ENCODE measurements at places on chromosomes 13 and 19.

- DNase-seq, result peak; percentile 80
Measured at GRCh38 chr19:11887611-11888531, at the start of gene ZNF69. ZNF69 (plus strand) TSS chr19:11887782; CDS start chr19:11887924, 142 bp downstream.

- DNase-seq, result no peak
Measured at GRCh38 chr19:19145281-19145680, 7.0 kb upstream of the TMEM161A start.

- DNase-seq, result peak; percentile 17
Measured at GRCh38 chr13:110593430-110594130, 21.8 kb upstream of the NAXD start.

DNA sequence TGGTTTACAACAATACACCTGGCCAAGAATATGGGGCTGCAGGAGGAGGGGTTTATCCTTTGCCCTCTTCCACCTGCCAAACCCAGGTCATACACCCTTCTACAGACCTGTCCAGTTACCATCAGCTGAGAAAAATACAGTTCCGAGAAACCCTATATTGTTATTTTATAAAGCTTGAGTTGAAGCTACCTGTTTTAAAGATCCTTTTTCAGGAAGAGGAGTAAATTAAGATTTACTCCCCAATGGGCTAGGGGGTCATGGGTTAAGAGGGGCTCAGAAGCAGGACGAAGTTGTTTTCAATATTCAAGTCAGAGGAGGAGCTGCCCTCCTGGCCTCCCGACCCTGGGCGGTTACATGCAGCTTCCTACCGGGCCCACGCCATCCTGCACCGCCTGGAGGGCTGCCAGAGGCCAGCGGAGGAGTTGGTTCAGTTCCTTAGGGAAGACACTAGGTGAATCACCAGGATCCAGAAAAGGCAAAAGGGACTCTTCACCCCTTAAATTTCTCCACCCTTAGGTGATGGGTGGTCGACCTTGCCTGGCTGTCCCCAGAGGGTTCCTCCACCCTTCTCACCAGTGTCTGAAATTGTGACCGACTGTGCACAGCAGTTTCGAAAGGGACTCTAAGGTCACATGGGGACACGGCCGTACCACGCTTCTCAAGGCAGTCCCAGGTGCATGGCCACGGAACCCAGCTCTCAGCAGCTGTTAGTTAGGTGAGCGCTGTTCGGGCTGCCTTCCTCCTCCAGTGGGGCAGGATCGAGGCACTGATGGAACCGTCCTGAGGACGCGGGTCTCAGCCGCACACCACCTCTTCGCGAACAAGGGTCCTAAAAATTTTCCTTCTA lies 1.2 kb downstream of the GJB2 start:
- DNase-seq, result no peak

DNA sequence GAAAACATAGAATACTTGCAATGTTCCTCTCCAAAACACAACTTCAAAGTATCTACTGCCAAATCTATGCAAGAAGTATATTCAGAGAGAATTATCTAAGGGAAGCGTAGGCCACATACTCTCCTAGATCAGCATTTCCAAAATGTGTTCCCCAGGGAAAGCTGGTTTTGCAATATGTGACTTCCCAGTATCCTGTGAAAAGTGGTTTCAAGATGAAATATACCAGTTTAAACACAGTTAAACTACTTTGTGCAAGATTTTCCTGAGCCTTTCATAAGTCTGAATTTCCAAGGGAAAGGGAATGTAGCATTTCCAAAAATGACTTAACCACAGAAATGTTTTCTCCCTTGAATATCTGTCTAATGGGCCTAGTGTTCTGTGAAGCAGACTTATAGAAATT lies 7.6 kb downstream of the STARD13 start:
- DNase-seq, result no peak

DNA sequence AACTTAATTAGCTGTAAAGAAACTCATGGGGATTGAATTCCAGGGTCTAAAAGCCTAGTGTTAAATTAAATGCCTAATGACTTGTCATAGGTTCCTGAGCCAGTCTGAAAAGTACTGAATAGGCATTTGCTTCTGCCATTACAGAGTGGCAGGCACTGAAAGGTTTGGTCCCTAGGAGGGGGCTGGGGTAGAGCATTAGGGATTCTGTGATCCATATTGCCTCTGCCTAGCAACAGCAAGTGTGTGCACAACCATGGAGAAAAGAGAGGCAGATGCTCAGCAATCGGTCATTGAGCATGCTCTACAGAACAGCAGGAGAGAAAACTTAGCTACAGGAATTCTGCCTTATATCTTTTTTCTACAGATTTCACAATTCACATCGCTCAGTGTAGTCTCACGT lies 133.5 kb downstream of the TRPC4 start:
- no peak for DNase-seq

DNA sequence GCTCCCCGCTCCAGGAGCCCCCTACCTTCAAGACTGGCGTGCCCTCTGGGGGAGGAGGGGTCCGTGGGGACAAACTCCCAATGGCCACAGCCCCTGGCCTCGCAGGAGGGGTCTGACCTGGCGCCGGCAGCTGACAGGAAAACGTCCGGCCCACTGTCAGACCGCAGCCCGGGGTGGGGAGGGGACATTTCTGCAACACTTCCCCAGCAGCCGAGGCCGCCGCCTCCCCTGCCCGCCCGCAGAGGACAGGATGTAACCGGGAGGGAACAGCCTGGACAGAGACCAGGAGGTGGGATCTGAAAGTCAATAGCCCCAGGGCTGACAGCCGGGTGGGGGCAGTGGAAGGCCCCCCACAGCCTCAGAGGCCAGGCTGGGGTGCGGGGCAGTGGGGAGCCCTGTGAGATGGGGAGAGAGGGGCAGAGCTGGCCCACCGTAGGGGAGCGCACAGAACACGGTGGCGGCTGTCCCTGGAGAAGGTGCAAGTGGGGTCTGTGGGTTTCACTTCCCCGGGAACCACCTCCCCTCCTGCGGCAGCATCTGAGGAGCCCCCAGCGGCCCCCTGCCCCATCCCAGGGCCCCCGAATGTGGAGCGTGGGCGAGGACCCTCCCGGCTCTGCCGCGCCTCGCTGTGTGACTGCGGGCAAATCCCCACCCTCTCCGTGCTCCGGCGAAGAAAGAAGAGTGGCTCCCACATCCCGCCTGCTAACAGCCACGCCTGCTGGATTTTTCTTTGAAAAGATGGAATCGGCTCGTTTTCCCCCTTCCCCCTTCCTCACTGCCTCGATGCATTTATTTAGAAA lies at the start of gene PEAK3:
PEAK3 (minus strand) TSS at position 114 of the 800 bp plus-strand sequence. CDS start 1,244 bp downstream, outside the sequence.
- peak; percentile 54 for DNase-seq

DNA sequence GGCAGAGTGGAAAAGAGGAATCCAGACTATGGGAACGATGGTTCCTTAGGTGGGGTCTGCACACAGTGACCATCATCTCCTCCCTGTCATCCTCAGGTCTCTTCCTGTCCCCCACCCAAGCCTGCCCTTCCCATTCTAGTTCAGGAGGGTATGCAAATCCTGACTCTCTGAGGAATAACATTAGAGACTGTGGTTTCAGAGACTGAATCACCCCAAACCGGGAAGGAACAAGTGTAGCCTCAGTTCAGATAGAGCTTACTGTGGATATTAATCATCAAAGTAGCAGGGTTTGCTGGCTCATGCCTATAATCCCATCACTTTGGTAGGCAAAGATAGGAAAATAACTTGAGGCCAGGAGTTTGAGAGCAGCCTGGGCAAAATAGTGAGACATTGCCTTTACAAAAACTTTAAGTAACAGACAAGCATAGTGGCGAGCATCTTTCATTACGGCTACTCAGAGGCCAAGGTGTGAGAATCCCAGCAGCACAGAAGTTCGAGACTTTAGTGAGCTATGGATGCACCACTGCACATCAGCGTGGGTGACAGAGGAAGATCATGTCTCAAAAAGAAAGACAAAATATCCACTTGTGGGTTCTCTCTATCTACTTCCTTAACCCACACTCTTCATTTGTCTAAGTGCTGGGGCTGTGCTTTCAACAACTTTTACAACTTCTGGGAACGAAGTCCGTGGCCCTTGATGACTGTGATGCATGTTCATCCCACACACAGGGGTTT lies 19.3 kb upstream of the LGALS13 start:
- no peak for DNase-seq

- DNase-seq, result no peak
Measured at GRCh38 chr13:65154661-65155447, 2075.3 kb downstream of the PCDH9 start.

DNA sequence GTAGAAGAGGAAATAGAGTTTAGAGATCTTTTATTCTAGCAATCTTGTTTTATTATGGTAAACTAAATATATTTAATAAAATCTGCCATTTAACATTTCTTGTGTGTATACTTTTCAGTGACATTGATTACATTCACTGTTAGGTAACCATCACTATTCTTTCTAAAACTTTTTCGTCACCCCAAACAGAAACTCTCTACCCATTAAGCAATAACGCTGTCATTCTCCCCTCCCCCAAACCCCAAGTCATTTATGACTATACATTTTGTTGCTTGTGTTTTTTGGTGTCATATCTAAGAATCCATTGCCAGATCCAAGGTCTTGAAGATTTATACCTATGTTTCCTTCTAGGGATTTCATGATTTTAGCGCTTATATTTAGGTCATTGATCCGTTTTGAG lies 10.6 kb downstream of the URI1 start:
- no peak for DNase-seq

DNA sequence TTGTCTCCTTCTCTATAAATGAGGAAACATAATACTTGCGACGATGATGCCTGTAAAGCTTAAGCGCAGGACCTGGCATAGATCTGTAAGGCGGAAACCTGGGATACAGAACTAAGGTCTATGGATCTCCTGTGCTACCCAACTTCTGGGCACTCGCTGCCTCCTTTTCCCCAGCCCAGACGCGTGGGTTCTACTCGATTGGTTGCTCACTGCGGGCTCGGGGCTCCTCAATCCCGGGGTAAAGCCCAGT lies 615 bp upstream of the PSMC4 start:
- DNase-seq, result no peak

- no peak for DNase-seq
Measured at GRCh38 chr19:47719047-47719859, 6.0 kb downstream of the EHD2 start.

GRCh38 chr13:89343165-89343564 lies 1672.0 kb downstream of the SLITRK5 start:
- DNase-seq, result no peak

DNA sequence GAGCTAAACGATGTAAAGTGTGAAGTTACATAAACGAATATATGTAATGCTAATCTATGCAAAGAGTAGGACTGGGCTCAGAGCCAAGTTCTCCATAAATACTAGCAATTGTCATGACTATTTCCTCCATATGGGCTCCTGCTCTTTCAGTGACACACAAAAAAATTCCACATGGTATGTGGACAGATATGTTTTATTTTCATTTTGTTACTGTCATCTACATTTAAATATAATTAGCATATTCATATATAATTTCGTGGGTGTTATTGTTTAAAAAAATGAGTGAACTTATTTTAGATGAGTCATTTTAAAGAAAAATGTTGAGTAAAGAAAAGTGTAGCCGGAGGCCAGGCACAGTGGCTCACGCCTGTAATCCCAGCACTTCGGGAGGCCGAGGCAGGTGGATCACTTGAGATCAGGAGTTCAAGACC lies 5.0 kb upstream of the IGSF23 start:
- DNase-seq, result no peak

DNA sequence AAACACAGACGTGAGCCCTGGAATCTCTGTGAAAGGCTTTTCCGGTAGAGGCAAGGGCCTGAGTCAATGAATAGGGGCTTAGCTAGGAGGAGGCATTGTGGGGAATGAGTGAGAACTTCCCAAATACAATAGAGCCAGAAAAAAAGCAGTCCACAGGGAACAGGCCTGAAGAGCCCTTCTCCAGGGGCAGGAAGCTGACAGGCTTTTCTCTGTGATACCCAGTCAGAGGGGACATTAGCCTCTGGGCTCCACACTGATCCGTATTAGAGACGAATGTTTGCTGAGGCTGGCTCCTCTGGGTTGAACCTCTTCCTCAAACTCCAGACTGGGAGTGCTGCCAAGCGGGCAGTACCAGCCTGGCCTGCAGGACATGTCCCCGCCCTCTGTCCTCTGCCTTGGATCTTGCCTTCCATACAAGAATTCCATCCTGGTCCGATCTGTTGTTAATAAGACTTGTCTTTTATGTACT lies 2.3 kb downstream of the DHRS12 start:
- DNase-seq, result no peak
